ENCODE measurements at places on chromosomes 12 and 14. TPM values are rescaled to one million over a fixed set of nuclear protein-coding genes. Genes with fewer than 3 reads are reported as not detected.

OVCH1 gene
- total RNA-seq = 0.12 TPM

ATN1 gene
- total RNA-seq = 6.7 TPM

RND1 gene
- total RNA-seq = 0.62 TPM

CATSPERB gene
- under 0.01 TPM for total RNA-seq

FAM90A1 gene
- 0.06 TPM for total RNA-seq

PLXNC1 gene
- total RNA-seq = 4.0 TPM

SMCO3 gene
- 0.37 TPM for total RNA-seq

YY1 gene
- total RNA-seq = 35.1 TPM

DUSP16 gene
- 6.6 TPM for total RNA-seq

HOXC11 gene
- total RNA-seq = not detected

ZC2HC1C gene
- total RNA-seq = 0.99 TPM

NTS gene
- total RNA-seq = 0.44 TPM

P2RX2 gene
- total RNA-seq = not detected

KRT3 gene
- not detected for total RNA-seq

HOXC12 gene
- total RNA-seq = not detected

ANKS1B gene
- total RNA-seq = 3.0 TPM

HECTD4 gene
- total RNA-seq = 18.8 TPM

TTC6 gene
- not detected for total RNA-seq

SVOP gene
- not detected for total RNA-seq

SIX6 gene
- not detected for total RNA-seq

FOXN4 gene
- total RNA-seq = not detected

CPNE6 gene
- not detected for total RNA-seq

C12orf54 gene
- total RNA-seq = not detected

KRT83 gene
- not detected for total RNA-seq

TMPRSS12 gene
- not detected for total RNA-seq

GPR84 gene
- not detected for total RNA-seq

MAGOHB gene
- 27.8 TPM for total RNA-seq

TCL1B gene
- total RNA-seq = not detected

REC8 gene
- 0.66 TPM for total RNA-seq

CABP1 gene
- total RNA-seq = 0.26 TPM

ARID2 gene
- 13.9 TPM for total RNA-seq

PNP gene
- 64.6 TPM for total RNA-seq

GPR162 gene
- total RNA-seq = 5.7 TPM

RPS6KA5 gene
- total RNA-seq = 2.3 TPM

GNG2 gene
- 11.8 TPM for total RNA-seq

PTPN21 gene
- total RNA-seq = 10.3 TPM

KRT77 gene
- not detected for total RNA-seq

RIN3 gene
- total RNA-seq = 2.7 TPM

NRL gene
- 0.79 TPM for total RNA-seq

Measured in aortic smooth muscle cell (primary cell).